ENCODE measurements at places on chromosomes 5 and 9.

GRCh38 chr5:178058321-178059012 is 54.9 kb upstream of the N4BP3 start:
- DNase-seq = no peak

DNA sequence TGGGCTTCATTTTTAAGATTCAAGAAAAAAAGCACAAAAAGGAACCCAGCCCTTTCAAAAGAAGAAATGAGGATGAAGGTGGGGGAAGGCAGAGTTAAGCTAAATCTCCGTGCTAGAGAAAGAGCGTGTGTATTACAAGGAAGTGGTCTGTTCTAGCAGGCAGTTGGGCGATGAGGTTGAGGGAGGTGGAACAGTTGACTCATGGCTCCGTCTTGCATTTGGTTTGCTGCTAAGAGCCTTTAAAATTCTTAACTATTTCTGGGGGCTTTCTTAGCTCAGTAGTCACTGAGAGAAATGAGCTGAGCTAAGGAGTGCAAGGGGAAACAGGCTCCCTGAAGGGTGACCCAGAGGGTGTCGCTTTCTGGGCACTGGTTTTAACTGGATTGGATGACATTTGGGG is 117.4 kb downstream of the GCNT1 start:
- DNase-seq = peak; percentile 31

- DNase-seq = no peak
Observed at GRCh38 chr9:135098400-135099105, 11.1 kb downstream of the OLFM1 start.

DNA sequence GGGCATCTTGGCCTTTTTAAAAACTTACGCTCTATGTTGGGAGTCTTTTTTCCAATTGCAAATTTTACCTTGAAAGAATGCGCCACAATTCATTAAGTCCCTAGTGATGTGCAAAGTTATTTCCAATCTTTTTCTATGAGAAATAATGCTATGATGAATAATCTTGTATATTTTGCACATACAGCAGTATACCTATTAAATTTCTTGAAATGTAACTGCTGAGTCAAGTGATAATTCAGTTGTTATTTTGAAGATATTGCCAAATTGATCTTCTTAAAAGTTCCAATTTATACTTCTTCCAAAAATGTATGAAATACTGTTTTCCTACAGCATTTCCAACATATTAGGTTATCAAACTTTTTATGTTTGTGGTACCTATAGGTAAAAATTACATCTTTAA is 92.8 kb upstream of the PPP2R2B start:
- no peak for DNase-seq

GRCh38 chr9:34684145-34684544 is 6.9 kb downstream of the CCL19 start:
- no peak for DNase-seq

GRCh38 chr9:135410421-135410820 is 69.2 kb upstream of the PPP1R26 start:
- no peak for DNase-seq

- no peak for DNase-seq
Observed at GRCh38 chr5:167725741-167726140, 565.7 kb upstream of the WWC1 start.

GRCh38 chr9:129696944-129697655 is 31.7 kb downstream of the PRRX2 start:
- DNase-seq = no peak

GRCh38 chr9:128362774-128363173 is 8.4 kb upstream of the URM1 start:
- DNase-seq = no peak

DNA sequence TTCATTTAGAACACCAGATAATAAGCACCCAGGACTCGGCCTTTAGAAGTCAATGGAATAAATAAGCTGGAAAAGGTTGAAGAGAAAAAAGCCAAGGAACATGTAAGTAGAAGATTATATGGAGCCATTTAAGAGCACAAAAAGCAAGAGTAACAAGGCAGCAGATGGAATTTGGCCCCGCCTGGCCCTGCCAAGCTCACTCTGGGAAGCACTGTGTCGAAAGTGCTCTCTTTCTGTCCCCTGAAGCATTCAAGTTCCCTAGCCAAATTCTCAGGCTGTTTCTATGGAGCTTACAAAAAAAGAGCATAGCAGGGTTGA is 73.0 kb upstream of the GPR151 start:
- DNase-seq = no peak

DNA sequence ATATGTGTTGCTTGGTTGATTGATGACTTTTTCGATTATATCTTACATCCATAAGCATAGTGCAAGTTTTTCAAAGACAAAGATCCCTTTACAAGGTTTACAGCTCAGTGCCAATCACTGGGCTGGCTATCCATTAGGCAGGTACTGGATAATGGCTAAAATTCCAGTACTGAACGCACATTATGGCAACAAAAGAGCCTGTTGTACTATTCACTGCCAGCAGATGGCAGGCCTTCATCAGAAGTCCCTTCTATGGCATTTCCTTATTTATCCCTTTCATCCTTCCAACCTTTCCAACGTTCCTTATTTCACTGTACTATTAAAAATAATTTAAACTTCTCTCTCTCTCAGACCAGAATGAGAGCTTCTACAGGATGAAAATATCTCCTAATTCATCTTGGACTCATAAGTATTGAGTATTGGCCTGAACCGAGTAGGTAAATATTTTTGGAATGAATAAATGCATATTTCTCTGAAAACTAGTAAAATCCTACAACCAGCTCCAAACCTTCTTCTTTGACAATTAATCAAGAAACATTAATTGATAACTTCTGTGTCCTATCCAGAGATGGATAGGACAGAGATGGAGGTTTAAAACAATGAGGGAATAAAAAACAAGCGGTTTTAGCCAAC is 6.7 kb upstream of the WNT8A start:
- DNase-seq = no peak

DNA sequence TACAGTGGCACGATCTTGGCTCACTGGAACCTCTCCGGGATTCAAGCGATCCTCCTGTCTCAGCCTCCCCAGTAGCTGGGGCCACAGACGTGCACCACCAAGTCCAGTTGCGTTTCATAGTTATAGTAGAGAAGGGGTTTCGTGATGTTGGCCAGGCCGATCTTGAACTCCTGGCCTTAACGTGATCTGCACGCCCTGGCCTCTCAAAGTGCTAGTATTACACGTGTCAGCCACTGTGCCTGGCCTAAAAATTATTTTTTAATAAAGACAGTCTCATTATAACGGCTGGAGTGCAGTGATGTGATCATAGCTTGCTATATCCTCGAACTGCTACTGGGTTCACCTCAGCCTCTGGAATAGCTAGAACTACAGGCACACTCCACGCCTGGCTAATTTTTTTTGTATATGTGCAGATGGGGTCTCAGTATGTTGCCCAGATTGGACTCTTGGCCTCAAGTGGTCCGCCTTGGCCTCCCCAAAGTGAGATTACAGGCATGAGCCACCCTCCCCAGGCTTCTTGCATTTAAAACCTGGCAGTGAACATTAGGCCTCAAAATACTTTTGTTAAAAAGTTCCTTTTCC is 4.4 kb downstream of the NPM1 start:
- DNase-seq = no peak

- no peak for DNase-seq
Observed at GRCh38 chr9:129379886-129380285, 201.8 kb upstream of the IER5L start.

- DNase-seq = no peak
Observed at GRCh38 chr5:157584628-157585027, 9.1 kb upstream of the ADAM19 start.

GRCh38 chr5:59178071-59178470 is 595.2 kb downstream of the RAB3C start:
- no peak for DNase-seq

DNA sequence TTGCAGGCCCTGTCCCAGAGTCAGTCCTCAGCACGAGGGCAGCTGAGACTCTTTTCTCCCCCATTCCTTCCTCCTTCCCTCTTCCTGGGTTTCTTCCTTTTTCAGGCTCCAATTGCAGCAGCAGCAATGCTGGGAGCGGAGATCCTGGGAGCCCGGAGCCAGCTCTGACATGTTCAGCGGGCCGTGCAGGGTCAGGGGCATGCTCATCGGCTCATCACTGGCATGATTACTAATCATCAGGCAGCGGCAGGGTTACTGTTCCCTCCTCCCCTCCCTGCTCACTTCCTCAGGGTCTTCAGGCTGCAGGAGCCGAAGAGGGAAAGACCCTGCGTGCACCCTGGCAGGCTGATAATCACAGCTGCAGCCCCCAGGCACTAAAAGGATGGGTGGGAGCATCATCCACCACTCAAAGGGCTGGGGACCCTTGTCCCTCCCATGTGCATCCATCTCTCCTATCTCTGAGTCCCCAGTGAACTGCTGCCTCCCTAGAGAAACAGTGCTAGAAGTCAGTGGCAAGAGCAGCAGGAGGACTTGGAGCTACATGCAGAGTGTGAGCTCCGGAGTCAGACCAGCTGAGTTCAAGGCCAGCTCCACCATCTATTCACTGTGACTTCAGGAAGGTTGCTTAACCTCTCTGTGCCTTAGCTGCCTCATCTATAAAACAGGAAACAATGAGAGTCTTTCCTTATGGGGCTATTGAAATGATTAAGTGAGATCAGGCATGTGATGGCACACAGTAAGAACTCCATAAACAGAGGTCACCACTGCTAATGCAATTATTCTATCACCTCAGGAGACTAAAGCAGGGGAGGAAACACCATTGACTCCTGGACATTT is 7.8 kb upstream of the KCNIP1 start:
- DNase-seq = no peak

- no peak for DNase-seq
Observed at GRCh38 chr9:91062281-91062680, 260.7 kb downstream of the SYK start.

DNA sequence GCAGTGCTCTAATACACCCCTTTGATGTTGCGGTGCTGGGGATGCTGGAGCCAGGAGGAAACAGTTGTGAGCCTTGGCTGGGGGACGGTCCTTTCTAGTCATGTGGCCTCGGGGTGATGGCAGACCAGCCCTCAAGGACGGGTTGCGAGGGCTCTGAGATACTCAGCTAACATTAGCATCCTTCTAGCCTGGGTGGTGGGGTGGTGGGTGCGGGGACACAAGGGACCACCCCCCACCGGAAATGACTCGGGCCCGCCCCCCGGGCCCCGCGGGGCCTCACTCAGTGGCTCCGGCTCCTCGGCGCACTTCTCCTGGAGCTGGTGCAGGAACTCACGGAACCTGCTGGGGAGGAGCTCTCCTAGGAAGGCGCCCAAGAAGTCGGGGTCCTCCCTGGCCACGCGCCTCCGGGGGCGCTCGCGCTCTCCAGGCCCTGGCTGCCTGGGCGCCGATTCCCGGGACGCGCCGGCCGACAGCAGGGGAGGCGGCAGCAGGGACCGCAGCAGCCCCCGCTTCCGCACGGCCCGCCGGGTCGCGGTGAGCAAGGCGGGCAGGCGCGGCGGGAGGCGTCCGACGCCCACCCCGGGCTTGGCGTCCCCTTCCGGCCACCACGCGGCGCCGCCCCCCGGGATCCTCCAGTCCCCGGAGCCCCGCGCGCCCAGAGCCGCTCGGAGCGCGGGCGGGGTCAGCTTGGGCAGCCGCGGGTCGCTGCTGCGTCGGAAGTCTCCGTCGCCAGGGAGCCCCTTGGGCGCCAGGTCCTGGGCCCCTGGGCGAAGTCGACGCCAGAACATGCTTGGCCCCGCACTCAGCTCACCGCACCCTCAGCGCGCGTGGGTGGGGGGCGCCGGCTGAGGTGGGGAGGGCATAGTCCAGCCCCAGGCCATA is 873 bp downstream of the C9orf50 start:
- no peak for DNase-seq

- DNase-seq = no peak
Observed at GRCh38 chr9:88697764-88698432, 162.9 kb downstream of the NXNL2 start.

DNA sequence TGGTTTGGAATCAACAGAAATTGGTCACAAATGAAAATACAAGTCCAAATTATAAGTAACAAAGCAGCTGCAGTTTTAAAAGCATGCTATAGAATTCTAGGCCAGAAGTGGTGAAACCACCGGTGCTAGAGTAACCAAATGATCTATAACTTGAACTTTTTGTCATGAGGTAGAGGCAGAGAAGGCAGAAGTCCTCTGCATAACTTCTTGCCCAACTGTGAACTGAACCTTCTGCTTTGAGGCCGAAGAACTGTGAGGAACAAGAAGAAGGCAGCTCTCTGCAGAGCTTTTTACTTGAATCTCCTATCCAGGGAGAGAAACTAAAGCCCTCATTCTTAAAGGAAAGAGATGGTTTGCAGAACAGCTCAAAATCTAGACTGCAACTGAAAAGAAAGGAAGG is 36.2 kb upstream of the TENT2 start:
- no peak for DNase-seq

DNA sequence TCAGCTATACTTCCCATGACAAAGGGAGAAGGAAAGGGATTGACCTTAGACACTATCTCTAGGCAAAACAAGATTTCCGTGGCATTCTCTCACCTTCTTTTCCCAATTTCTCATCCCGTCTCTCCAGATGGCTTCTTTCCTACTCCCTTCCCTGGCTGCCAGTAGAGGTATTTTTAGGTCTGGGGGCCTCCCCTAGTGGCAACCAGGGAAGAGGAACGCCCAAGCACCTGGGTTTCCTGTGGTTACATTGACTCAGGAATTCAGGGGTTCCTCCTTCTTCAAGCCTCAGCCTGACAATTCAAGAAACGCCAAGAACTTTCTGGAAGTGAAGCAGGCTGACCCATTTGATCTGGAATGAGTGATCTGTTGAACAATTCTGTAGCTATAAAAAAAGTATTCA is 111.5 kb upstream of the OSMR start:
- DNase-seq = no peak

DNA sequence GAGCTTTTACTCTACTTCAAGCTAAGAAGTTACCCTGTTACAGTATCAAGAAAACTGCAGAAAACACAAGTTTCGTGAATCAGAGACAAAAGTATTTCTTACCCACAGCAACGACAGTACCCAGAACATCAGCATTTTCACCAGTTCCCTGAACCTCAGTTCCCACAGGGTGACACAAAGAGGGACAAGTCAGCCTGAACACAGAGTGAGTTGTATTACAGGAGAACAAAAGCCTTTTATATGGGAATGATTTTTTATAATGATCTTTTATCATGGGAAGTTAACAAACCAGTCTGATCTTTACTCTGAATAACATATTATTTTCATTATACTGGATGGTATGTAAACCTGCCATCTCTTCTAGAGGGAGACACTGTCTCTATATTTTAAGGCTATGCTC is 139.0 kb upstream of the ITGA1 start:
- DNase-seq = no peak

DNA sequence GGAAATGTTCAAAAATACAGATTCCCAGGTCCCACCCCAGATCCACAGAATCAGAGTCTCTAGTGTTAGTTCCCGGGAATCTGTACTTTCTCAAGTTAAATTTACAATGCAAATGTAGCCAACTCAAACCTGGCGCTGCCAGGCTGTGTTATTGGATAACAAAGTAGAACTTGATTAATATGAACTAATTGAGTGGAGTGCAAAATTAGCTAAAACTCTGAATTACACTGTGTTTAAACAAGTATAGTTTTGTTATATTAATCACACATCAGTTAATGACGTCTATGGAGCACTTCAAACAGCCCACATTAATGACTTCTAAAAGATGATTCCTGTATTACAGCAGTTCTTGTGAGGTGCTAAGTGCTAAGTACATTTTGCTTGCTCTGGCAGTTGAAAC is 32.4 kb upstream of the CYFIP2 start:
- DNase-seq = no peak

GRCh38 chr5:138440159-138441073 is 1.6 kb downstream of the REEP2 start:
- no peak for DNase-seq

Measured in GM12892 (cell line).